ENCODE measurements at places on chromosomes 5 and 9.

DNA sequence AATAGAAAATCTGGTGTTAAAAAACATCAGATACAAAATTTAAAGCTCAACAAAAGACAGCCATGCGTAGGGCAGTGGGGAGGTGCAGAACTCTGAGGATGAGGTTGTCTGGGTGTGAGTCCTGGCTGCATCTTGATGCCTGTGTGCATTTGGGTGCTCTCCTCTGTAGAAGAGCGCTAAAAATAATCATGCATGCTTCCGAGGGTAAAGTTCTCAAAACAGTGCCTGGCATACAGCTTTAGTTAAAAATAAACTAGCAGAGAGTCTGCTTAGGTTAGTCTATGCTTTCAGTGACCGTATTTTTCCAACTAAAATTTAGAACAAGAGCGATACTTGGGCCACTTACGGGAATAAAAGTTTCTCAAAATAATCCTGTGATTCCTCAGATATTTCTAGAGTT lies 55.5 kb upstream of the SPATA31C2 start:
- no peak for DNase-seq

GRCh38 chr9:99436616-99437015 lies 214.5 kb downstream of the SEC61B start:
- peak; percentile 28 for DNase-seq

DNA sequence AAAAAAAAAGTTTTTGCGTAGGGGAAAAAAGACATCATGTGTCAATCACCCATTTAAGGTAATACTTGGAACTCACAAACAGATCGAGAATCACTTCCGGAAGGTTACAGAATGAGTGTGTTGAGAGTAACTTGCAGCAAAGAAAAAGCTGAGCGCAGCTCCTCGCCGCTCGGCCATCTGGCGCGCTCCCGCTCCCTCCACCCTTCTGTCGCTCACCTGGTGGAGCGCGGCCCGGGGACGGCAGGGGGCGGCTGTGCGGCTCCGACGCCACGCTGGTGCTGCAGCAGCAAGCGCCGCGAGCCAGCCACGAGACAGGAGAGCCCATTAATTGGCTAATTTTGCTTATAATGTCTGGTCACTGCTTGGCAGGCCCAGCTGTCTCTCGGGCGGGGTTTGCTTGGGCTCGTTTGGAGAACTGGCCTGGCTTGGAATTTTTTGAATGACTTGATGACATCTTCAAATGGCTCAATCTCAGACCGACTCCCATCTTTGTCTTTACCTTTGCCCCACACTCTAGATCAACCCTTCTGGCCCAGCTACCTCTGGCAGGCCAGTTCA lies 601.8 kb downstream of the CCDC171 start:
- DNase-seq = peak; percentile 34

- no peak for DNase-seq
Measured at GRCh38 chr5:72540759-72541438, 33.7 kb upstream of the ZNF366 start.

- DNase-seq = peak; percentile 64
Measured at GRCh38 chr5:115423051-115423450, 121.5 kb downstream of the FEM1C start.

DNA sequence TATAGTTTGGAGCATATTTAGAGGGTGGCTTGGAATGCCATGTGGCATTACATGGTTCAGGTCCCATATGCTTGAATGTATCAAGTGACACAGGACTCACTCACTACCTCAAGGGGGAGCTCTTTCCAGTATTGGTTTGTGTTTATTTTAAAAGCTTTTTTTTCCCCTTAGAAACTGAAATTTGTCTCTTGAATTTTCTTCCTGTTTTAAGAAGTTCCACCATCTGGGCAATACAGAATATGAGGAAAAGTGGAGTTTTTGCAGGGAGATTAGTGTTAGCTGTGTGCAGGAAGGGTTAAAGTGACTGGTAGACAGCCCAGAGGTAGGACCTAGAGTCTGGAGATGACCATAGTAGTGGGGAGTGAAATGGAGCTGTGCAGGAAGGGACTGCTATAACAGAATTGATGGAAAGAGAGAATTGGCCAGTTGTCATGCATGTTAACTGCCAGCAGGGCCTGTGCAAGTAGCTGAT lies 36.6 kb downstream of the CTNNA1 start:
- peak; percentile 35 for DNase-seq

DNA sequence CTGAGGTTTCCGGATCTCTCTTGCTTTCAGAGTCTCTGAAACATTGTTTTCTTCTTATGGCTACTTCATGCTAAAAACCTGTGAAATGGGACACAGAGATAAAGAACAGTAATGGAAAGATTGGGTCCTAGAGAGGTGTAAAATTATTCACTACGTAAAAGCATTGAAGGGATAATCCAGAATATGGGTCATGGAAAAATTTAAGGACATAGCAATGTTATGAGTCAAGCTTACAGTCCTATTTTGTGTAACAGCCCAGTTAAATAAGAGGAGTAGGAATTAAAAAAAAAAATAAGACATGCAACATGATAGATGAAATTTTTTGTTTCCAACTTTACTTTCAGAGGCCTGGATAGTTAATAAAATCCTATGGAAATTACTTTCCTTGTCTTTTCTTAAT lies 61.9 kb upstream of the ELL2 start:
- DNase-seq = peak; percentile 82

DNA sequence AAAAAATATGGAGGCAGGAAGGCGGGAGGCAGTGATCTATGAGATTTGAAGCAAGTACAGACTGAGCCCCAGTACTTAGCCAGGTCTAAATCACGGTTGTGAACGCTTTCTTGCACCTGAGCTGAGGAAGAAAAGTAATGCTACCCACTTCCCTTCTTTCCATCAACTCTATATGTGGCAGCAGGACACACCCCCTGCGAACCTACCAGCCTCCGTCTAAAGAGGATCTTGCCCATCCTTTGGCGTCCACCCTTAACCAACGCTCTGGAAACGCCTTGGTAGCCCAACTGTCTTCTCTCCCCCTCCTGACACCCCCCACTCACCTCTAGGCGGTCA lies 545 bp downstream of the HMGCS1 start:
- DNase-seq = no peak

- DNase-seq = no peak
Measured at GRCh38 chr5:150609843-150610584, 30.4 kb upstream of the SYNPO start.

GRCh38 chr9:119689879-119690278 lies 320.6 kb upstream of the BRINP1 start:
- DNase-seq = no peak

GRCh38 chr5:126482591-126482990 lies 59.4 kb downstream of the GRAMD2B start:
- DNase-seq = no peak

GRCh38 chr9:124629600-124629999 lies 122.4 kb upstream of the NR5A1 start:
- peak; percentile 61 for DNase-seq

GRCh38 chr5:14479143-14479696 lies 102.4 kb upstream of the OTULINL start:
- DNase-seq = no peak

DNA sequence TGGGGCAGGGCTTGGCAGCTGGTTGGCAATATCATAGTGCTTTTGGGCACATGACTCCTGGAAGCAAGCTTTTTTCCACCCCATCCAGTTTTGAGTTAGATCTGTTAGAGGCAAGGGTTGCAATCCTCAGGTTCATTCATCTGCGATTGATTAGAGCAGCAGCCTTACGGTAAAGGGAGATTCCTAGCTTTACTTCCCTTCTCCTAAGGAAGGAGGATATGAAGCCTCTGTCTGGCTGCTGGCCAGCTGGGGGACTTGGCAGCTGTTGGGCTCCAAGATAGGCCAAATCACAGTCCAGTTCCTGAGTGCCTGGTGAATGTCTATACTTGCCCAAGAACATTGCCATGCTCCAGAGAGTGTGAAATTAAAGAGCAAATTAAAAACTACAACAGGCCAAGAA lies 113.4 kb upstream of the CCNH start:
- no peak for DNase-seq

DNA sequence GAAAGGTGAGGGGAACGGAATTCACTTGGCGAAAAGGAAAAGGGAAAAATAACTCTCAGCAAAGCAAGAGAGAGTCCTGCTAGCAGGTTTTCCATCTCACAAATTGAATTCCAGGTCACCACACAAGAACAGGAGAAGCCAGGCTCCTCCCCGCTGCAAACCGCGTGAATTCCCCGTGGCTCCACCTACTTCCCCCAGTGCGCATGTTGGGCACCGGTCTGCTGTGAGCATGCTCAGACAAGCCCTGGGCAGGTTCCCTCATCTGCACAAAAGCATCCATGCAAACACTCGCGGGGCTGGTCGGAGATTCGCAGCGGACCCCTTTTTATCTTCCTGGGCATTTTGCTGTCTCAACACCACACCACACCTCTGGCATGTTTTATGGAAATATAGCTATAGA lies 58.5 kb upstream of the S1PR3 start:
- no peak for DNase-seq

DNA sequence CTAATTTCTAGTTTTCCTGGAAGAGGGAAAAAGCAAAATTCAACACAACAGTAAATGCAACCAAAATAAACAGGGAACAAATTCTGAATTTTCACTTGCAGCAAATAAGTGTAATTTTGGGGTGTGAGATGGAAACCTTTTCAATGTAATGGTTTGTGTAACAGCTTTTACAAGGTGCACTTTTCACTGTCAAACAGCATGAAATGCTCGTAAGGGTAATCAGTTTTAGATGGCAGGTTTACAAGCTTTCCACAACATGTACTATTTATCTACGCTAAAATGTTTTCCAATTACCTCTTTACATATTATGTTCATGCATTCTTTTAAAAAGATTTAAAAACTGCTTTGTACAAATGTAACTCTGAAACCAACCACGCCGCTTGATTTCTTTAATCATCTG lies 115.3 kb downstream of the RFX3 start:
- DNase-seq = no peak

DNA sequence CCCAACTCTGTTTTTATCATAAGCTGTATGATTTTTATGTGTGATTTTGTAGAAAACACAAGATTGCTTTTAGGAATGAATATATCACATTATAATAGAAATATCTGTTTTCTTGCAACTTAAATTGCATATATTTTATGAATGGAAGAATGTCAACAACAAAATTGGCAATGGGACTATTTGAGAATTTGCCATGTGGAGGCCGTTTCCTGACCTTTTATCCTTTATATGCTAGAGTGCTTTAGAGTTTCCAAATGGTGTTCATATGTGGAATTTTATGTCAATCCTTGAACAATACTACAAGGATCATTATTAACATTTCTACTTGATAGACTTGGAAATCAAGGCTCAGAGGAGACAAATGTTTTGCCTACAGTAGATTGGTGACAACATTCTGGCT lies 34.2 kb downstream of the ITGA1 start:
- DNase-seq = no peak

- peak; percentile 3 for DNase-seq
Measured at GRCh38 chr9:117411547-117411946, 3.3 kb downstream of the ASTN2 start.

DNA sequence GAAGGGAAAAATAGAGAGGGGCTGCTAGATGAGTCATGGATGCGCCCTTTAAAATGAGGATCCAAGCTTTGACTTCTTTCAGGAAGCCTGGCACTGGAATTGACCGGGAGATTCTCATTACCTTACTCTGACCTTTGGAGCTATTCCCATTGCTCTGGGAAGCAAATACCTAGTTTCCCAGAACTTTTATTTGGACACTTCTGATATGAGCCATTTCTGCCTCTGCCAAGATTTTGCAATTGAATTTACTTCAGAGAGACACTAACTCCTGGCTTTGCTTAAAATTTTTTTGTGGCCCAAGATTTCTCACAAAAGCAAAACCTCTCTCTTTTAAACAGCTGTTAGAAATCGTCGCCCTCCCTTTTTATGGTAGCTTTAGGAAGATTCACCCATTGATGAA lies 15.7 kb upstream of the AGXT2 start:
- no peak for DNase-seq

DNA sequence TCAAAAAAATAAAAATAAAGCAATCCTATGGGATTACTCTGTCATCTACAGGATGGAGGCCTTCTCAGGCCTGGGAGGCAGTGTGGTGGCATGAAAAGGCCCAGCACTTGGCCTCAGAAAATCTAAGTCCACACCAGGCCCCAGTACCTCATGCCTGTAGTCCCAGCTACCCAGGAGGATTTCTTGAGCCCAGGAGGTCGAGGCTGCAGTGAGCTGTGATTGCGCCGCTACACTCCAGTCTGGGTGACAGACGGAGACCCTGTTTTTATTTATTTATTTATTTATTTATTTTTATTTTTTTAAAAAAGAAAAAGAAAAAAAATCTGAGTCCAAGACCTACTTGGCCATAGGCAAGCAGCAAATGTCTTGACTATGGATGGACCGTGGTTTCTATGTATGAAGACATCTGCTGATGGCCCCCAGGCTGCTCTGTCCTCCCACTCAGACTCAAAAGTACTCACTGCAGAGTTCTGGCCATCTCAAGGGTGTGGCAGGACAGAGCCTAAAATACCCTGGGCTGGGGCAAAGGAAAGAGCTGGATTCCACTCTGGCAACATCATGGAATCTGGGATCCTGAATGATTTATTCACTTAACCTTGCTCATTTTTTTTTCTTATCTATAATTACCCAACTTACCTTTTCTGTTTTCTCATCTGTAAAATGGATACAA lies 55.0 kb downstream of the ARHGEF37 start:
- no peak for DNase-seq

DNA sequence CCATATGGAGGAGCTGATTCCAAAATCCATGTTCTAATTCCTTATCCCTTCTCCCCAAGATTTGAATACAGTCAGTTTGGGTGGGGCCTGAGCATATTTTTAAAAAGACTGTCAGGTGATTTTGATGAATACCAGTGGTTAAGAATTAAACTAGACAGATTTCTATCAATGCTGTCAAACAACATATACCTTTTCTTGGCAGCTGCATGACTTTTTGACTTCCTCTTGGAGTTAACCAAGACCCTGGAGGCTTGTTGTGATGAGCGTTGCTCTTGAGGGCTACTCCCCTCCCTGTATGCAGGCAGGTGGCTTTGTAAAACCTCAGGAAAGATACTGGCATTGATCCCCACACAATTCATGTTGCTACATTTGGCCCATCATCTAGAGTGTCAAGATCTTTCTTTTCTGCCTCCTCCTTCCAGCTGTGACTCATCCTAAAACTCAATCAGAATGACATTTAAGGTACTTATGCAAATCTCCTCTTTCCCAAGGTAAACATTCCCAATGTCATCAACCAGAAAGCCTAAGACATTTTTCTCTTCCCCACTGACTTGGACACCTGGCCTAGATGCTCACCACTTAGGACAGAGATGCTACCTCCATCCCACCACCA lies 61.7 kb downstream of the PPP2R2B start:
- DNase-seq = no peak

DNA sequence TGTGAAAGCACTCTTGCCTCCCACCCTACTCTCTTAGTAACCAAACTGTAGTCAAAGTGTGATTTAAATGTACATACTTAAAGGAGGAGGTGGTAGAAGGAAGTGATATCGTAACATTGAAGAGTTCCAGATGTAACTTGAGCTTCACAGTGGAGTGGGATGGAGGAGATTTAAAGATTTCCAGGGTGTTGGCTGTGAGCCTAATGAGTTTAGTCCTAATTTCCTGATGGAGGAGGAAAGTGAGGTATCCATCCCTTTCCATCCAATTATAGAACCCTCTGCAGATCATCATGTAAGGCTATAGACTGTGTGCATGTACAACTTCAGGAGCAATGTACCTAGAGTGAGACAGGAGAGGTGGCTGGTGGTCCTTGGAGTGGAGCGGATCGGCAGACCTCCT lies 1163.9 kb upstream of the SEMA6A start:
- no peak for DNase-seq
